ENCODE measurements at places on chromosomes 7 and 10.

DNA sequence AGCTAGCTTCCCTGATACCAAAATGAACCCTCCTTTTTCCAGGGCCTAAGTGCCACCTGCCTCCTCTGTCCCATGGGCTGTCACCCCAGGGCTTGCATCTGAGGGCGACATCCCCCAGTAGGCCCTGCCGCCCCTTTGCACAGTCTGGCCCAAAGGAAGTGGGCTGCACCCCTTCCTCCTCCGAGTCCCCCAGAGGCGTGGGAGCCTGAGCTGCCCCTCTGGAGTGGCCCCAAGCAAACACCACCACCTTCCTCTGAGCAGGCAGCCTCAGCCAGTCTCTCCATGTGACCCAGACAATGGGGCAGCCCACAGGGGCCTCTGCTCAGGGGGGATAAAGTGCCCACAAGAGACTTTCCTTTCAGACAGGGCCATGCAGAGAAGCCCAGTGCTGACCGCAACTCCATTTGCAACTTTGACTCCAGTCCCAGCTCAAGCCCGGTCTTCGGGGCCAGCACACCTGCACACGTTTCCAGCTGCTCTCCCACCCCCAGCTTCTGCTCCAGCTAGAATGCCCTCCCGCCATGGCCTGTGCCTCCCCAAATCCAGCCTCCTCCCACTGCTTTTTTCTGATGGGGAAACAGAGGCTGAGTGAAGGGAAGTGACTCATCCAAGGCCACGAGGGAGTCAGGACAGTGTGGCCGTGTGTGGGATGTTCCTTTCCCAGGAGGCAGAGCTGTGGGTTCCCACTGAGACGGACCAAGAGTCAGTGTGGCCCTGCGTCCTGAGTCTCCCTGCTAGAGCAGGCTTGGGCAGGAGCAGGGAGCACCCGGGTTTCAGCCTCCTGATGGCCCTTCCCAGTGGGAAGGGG is 111.9 kb downstream of the ZMIZ1 start:
- DNase-seq, result no peak

GRCh38 chr7:19853261-19853832 is 79.9 kb upstream of the TMEM196 start:
- DNase-seq, result no peak

- no peak for DNase-seq
These were observed 13.9 kb downstream of the CUBN start for GRCh38 chr10:17115683-17116082.

DNA sequence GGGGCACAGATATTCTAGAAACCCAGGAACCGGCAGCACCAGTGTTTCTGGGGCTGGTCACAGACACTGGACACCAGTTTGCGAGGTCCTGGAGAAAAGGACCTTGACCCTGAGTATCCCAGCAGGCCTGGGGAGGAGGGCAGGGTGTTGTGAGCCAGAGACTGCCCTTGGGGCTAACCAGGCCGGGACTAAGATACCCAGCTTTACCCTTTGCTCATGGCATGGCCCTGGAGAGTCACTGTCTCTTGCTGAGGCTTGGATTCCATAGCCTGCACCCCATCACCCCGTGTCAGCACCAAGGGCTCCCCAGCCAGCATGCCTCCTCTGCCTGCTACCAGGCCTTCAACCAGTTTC is 124.4 kb downstream of the COL26A1 start:
- no peak for DNase-seq

GRCh38 chr10:34291466-34292193 is 523.5 kb downstream of the PARD3 start:
- DNase-seq, result no peak

- DNase-seq, result no peak
These were observed 516.3 kb upstream of the MKI67 start for GRCh38 chr10:128642502-128642901.

GRCh38 chr7:87784424-87784823 is 91.7 kb downstream of the SLC25A40 start:
- DNase-seq, result no peak

DNA sequence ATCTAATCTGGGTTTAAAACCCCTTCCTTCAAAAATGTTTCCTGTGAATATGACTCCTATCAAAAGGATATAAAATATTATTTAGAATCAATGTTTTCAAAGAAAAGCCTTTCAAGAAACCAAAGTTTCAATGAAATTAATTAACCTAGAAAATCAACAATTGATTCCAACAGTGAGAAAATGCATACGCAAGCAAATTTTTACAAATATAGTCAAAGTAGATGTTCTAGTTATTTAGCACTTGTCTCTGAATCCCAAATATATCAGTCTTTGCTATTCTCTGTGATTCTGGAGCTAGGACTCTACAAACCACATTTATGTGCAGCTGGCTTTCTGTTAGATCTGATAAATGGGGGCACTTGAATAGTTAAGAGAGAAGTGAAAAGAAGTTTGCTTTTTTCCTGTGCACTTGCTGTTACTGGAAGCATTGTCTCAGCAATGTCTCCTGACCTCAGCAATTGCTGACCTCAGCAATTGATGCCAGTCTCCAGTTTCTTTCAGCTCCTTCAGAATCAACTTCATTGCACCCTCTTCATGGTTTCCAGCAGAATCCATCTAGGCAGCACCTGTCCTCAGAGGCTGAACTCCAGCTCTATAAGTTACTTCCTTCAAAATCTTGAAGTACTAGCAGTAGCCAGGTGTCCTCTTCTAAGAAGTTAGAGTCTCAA is 879.9 kb upstream of the LRRN3 start:
- DNase-seq, result no peak

Measured in glutamatergic neuron (in vitro differentiated cells).